ENCODE measurements at places on chromosomes 5 and 9. TPM values are rescaled to one million over a fixed set of nuclear protein-coding genes. Genes with fewer than 3 reads are reported as not detected.

- no peaks in the 10 kb centered on the region for H3K4me1 ChIP-seq
- no peak overlapping the region for H3K4me3 ChIP-seq
- no peaks in the 10 kb centered on the region for H3K27me3 ChIP-seq
Measured at GRCh38 chr5:93800988-93801811, 59.8 kb upstream of the POU5F2 start.

GRCh38 chr5:169732841-169733240 lies 95.8 kb downstream of the DOCK2 start:
- H3K36me3 ChIP-seq, result no peaks in the 10 kb centered on the region
- no peak for DNase-seq
- H3K4me1 ChIP-seq, result no peaks in the 10 kb centered on the region
- H3K27ac ChIP-seq, result no peak overlapping the region
- H3K27me3 ChIP-seq, result peaks cover 6% of the 10 kb centered on the region

GRCh38 chr5:93247105-93247504 lies 333.9 kb downstream of the NR2F1-AS1 start:
- no peaks in the 10 kb centered on the region for H3K36me3 ChIP-seq
- no peaks in the 10 kb centered on the region for H3K27me3 ChIP-seq
- no peak for DNase-seq
- no peak overlapping the region for H3K4me3 ChIP-seq
- H3K4me1 ChIP-seq, result no peaks in the 10 kb centered on the region

DNA sequence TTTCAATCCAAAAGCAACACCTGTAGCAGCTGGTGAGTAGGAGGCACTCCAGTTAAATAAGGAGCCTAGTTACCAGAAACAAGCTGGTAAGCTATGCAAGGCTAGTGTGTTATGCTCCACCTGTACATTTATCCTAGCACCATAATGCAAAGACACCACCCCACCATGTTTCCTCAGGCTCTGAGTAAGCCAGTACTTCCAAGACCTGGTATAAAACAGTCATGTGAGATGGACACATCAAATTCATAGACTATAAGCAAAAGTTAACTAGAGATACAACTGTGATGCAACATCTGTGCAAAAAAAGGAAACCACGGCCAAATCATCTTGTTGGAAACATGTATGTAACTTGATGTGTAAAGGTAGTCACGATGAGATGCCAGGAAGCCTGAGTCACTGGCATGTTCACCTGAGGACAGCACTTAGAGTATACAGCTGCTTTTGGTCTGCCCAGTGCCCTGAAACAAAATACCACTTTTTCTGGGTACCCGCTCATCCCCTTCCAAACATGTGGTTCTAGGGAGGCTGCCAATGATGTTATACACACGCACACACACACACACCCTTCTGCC lies 66.1 kb downstream of the CDK5RAP2 start:
- no peak overlapping the region for H3K27ac ChIP-seq
- H3K4me3 ChIP-seq, result no peak overlapping the region
- no peaks in the 10 kb centered on the region for H3K27me3 ChIP-seq
- DNase-seq, result no peak
- peaks cover 50% of the 10 kb centered on the region for H3K36me3 ChIP-seq
- no peaks in the 10 kb centered on the region for H3K4me1 ChIP-seq

DNA sequence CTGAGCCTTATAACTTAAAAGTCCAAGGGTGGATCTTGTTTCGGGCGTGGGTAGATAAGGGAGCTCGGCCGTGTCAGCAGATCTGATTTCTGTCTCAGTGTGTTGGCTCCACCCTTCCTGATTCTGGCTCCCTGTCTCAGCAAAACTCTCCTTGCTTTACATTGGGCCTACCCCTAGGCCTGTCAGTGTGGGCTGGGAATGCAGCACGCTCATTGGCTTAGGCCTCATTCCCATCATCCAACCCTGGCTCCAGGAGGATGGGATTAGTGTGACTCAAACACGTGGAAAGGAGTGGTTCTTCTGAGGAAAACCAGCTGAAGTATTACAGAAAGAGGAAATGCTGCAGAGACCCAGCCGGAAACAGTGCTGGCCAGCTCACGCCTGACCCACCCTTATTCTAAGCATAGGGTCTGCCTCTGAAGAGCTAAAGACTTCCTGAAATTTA lies 59.9 kb downstream of the ZFAND5 start:
- H3K27me3 ChIP-seq, result no peaks in the 10 kb centered on the region
- peak overlapping the region; percentile 93 for H3K27ac ChIP-seq
- peak overlapping the region; percentile 55 for H3K4me3 ChIP-seq
- DNase-seq, result peak; percentile 89

GRCh38 chr9:92160786-92161185 lies 45.6 kb upstream of the SPTLC1 start:
- no peaks in the 10 kb centered on the region for H3K36me3 ChIP-seq
- H3K4me3 ChIP-seq, result no peak overlapping the region
- no peak overlapping the region for H3K27ac ChIP-seq
- DNase-seq, result no peak
- no peaks in the 10 kb centered on the region for H3K4me1 ChIP-seq
- no peaks in the 10 kb centered on the region for H3K27me3 ChIP-seq

GRCh38 chr9:101705135-101705661 lies 33.2 kb downstream of the GRIN3A start:
- DNase-seq, result no peak
- no peaks in the 10 kb centered on the region for H3K36me3 ChIP-seq
- no peaks in the 10 kb centered on the region for H3K4me1 ChIP-seq

- no peaks in the 10 kb centered on the region for H3K36me3 ChIP-seq
- H3K4me1 ChIP-seq, result no peaks in the 10 kb centered on the region
- no peak for DNase-seq
- no peak overlapping the region for H3K27ac ChIP-seq
Measured at GRCh38 chr9:17191082-17191481, 56.2 kb downstream of the CNTLN start.

DNA sequence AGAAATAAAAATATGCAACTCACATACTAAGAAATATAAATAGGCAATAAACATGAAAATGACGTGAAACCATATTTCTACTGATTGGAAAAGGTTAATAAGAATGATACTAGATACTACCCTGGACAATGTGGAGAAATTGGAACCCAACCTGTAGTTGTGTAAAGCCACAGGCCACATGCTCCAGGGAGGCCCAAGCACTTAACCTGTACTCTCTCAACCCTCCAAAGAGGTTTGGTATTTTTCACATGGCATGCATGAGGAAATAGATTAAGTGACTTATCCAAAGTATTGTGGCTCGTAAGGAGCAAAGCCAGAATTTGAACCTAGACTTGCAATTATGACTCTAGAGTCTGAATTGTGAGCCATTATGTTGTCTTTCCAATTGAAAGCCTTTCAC lies 13.4 kb downstream of the LIFR start:
- peaks cover 50% of the 10 kb centered on the region for H3K4me1 ChIP-seq
- H3K27me3 ChIP-seq, result no peaks in the 10 kb centered on the region

Gene TNFSF15
- total RNA-seq, result 8.5 TPM

Gene PCDHB16
- 4.1 TPM for total RNA-seq

Gene HSD17B3
- 0.81 TPM for total RNA-seq

Gene ORM2
- total RNA-seq, result 3.9 TPM

All from upper lobe of right lung (tissue), 1 donor.